ENCODE measurements at places on chromosomes 16 and 17.

GRCh38 chr16:85839681-85840240 lies 40.3 kb downstream of the COX4I1 start:
- no peak for DNase-seq

DNA sequence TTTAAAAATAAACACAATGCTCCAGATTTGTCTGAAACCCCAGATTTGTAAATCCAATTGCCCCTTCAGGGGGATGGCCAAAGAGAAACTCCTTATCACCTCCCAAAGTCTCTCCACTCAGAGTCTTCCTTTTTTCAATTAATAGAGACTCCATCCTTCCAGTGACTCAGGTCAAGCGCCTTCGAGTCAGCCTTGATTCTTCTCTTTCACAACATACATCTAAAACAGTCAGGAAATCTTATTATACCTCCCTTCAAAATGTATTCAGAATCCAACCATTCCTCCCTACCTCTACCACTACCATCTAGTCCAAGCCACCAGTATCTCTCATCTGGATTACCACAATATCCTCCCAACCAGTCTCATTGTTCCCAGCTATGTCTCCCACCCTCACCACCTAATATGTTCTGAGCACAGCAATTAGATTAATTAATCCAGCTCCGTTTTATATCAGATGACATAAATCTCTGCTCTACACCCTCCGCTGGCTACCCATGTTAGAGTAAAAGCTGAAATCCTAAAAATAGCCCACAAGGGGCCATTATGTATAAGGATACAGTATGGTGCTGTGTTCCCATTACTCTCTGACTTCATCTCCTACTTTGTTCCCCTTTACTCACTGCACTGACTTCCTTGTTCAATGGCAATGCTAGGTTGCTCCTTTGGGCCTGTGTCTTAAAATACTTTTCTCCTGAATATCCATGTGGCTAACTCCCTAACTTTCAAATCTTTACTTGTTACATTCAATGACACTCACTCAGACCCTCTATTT lies 11.8 kb downstream of the SIAH1 start:
- no peak for DNase-seq

- DNase-seq: no peak
These were observed 218.7 kb downstream of the RPTOR start for GRCh38 chr17:80763293-80763867.

DNA sequence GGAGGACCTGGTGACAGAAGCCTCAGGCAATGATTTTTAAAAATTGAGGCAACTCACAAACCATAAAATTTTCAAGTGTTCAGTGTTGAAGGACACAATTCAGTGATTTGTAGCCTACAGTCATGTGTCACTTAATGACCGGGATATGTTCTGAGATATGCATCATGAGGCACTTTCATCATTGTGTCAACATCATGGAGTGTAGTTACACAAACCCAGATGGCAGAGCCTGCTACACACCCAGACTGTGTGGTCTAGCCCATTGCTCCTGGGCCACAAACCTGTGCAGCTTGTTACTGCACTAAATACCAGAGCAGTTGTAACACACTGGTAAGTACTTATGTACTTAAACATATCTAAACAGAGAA lies 1.6 kb downstream of the PRSS41 start:
- DNase-seq: no peak

All from activated CD8-positive, alpha-beta memory T cell treated with anti-CD3 and anti-CD28 coated beads for 4 hours (primary cell).